Astrocyte (in vitro differentiated cells and primary cell): ENCODE measurements at places on chromosomes 12 and 14.

DNA sequence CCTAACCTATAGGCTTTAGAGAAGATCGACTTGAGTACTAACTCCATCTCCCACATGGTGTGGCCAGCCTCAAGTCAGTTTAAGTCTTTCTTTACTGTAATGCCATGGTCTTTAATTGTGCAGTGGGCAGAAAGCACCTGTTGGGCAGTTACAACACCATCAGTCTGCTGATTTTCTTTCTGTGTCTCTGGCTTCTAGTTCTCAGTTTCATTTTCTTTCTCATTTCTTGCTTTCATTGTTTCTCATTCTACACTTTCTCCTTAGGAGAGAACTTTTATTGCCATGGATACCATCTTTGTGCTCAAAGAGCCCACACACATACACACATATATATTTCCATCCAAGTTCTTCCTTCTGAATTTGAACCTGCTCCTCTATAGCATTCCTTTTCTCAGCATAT lies 96.1 kb upstream of the SLC16A7 start:
- DNase-seq: no peak

DNA sequence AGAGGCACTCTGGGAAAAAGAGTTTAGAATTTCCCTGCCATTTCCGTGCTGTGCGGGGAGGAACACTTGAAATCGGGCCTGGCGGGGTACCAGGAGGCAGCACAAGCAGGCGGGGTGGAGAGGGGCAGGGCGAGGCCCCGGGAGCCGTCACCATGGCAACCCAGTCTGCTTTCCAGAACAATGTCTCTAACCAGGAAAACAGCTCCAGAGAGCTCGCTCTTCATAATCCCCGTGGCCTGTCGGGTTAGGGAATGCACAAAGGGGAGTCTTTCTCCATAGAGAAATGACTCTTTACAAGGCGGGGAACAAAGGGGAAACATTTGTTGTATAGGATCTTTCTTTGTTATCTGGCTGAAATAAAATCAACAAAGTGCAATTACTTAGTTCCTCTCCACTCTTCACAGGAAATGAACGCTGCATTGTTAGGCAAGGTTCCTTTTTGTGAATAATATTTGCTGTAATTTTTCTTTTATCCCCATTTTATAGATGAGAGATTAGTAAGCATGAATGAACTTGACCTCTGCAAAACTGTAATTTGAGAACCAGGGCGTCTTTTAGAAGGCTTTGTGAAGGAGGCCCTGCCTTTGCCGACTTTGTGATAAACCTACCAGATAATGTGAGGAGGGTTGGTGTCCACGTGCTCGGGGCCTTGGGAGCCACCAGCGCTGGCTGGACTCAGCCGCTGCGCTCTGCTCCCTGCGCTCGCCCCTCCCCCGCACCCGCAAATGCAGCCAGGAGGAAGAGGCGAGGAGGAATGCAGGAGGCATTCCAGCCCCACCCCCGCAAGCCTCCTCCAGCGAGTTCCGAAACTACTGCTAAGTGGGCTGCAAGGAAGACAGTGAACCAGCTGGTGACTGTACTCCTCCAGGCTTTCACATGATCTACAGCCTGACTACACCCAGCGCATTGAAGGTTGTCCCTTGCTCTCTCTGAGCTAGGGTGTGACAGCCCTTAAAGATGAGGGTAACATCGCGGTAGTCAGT lies 105.2 kb upstream of the ATF7IP start:
- DNase-seq: peak; percentile 96

DNA sequence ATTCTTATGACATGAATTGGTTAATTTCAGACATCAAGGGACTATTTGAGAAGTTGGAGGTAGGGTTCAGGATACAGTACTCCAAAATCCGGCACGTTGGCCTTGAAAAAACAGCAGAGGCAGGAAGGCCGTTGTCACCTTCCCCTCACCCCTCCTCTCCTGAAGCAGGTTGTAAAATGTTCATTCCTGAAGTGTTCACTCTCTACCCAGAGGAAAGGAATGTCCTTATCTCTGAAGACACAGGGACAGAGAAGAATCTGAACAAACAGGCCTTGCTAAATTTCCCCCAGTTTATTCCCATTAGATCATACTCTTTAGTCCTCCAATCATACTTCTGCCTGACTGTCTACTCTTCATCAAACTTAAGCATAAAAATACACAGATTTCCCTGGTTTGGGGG lies 313.6 kb downstream of the ZFP36L1 start:
- no peak for DNase-seq

DNA sequence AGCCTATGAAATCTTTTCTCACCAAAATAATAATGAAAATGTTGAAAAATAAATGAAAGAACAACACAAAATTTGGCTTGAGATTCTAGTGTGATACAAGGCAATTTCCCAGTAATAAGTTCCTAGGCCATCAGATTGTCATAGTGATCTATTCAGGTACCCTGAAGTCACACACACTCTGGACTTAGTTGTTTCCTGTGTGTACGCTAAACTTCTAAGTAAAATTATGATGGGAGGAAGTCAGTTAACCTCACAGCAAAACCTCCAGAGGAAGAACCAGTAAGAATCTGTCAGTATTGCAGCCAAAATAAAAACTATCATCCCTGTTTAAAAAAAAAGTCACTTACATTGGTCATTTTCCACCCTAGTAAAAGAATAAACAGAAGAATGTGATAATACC lies 81.9 kb downstream of the DBX2 start:
- no peak for DNase-seq

DNA sequence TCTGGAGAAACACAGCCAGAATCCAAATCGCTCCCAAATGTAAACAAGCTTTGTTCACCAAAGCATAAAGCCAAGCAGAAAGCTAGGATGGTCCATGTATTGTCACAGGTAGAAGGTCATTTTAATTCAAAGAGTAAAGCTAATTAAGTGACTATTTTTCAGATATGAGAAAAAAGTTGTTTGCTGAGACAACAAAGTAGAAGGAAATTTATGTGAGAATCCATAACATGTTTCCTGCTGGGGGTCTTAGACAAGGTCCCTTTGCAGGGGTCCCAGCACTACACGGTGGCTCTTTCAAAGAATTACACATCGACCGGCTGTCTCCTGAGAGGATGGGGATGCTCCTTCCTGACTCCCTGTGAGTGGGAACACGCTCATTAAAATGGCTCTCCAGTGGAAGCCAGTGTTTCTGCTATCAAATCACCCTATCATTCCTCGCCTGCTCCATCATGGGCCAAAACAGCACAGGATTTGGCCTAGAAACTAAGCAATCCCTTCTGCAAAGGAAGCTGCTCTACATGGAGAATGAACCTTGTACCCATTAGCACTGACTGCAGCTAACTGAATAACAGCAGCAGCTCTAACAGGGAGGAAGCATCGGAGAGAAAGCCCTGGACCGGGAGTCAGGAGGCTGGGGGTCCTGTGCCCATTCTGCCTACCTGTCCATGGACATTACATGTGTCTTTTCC lies 175.3 kb downstream of the STXBP6 start:
- DNase-seq: no peak
